ENCODE measurements at places on chromosomes 12 and 14.

- no peak for DNase-seq
These were observed 47.8 kb upstream of the OR5AU1 start for GRCh38 chr14:21203470-21204166.

- DNase-seq, result no peak
These were observed 12.7 kb upstream of the SLC2A3 start for GRCh38 chr12:7948589-7949260.

GRCh38 chr12:109115758-109116610 lies at the start of gene ACACB:
Gene ACACB (plus strand): TSS chr12:109116587. CDS start chr12:109139406, 22,819 bp downstream.
- no peak for DNase-seq

DNA sequence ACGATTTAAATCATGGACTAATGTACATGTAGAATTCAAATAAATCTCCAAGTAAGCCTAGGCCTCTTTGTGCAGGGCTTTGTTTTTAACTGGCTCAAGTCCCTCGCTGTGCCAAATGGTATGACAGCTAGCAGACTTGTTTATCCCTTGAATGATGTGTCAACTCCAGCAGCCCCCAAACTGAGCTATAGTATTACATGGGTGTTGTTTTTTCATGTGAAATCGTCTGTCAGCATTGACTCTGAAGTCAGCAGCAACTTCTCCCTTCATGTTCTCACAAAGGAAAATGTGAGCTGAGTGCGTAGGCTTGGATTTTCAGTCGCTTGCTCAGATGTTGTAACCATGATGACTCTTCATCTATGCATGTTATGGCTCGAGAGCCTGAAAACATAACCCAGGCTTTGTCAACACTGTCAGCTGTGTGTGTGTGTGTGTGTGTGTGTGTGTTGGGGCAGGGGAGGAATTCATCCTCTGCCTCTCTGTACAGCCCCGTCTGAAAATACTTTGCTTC lies 73.3 kb downstream of the PTHLH start:
- no peak for DNase-seq

DNA sequence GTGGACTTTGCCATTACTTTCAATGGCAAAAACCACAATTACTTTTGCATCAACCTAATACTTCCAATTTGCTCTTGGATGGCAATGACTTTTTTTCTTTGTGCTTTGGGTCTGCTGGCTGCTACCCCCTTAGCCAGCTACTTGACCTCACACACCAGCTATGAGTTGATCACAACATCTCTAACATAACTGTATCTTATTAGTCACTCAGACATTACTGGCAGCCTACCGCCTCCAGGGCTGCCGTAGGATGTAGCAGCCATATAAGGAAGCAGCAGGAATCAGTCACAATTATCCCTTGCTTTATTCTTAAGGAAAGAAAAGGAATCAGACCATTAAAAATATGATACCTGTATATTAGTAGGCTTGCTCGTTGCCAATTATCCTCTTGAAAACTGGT lies 260.5 kb downstream of the ADAMTS20 start:
- DNase-seq, result no peak

GRCh38 chr12:23634344-23634743 lies 315.1 kb downstream of the SOX5 start:
- no peak for DNase-seq

- no peak for DNase-seq
These were observed 28.6 kb upstream of the HSP90B1 start for GRCh38 chr12:103901518-103902173.

Measured in stimulated activated CD4-positive, alpha-beta T cell treated with anti-CD3 and anti-CD28 coated beads, Interleukin-12 subunit alpha, Interleukin-12 subunit beta, amount 100 ng/mL, for 48 hours (primary cell).